Right forelimb (tissue), 1 donor: ENCODE measurements at places on chromosomes 13 and 19.

DNA sequence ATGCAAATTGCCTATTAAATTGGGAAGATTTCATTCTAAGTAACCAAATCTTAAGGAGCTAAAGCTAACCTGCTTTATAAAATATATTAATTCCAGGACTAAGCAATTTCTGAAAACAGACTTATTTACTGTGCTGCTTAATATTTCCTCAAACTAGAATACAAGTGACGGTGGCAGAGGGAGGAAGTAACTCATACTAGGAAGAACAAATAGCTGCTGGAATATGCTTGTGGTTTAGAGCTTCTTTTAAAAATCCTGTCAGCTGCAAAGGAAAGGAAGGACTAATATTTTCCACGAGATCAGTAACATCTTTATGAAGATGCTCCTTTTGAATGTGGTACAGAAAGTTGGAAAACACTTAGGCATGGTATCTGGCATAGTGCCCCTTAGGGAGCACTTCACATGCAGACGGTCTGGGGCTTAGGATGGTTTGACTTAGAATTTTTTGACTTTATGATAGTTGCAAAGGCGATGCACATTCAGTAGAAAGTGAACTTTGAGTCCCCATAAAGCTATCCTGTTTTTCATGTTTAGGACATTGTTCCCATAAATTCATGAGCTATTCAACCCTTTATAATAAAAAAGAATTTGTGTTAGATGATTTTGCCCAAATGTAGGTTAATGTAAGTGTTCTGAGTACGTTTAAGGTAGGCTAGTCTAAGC, 3.4 kb upstream of the HNRNPA1L2 start:
- no peak for DNase-seq

GRCh38 chr13:25046985-25047511, 48.9 kb upstream of the PABPC3 start:
- peak; percentile 47 for DNase-seq

DNA sequence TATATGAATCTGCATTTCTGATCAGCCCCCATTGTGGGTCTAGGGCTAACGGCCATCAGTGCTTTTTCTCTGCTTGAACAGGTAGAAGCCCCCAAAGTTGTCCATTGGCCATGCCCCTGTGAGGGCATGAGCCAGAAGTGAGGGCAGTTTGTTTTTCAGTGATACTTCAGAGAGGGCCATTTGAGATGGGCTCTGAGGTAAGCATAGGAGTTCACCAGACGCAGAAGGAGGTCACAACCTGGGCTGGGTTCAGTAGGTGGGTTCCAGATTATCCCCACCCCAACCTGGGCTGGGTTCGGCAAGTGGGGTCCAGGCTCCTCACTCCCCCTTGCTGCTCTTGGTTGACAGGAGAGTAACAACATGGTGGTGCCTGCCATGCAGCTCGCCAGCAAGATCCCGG, 33.4 kb downstream of the MAU2 start:
- no peak for DNase-seq

- DNase-seq: no peak
These were observed 9.5 kb upstream of the AMER2 start for GRCh38 chr13:25181597-25181996.

- no peak for DNase-seq
These were observed 21.9 kb upstream of the UBE2L5 start for GRCh38 chr13:30400376-30400775.

DNA sequence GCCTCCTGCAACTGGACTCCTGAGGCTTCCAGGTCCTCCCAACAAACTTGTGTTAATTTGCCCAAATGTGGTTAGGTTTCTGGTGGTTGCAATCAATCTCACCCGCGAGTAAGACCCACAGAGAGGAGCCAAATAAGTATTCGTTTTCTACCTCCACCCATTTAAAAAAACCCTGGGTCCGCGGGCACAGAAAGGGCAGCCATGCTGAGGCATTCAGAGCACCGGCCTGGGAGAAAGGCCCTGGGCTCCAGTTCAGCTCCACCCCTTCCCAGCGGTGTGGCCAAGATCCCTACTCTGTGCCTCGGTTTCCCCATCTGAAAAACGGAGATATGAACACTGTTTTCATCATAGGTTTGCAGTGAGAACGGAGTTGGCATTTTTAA, 56.9 kb downstream of the PEPD start:
- no peak for DNase-seq

DNA sequence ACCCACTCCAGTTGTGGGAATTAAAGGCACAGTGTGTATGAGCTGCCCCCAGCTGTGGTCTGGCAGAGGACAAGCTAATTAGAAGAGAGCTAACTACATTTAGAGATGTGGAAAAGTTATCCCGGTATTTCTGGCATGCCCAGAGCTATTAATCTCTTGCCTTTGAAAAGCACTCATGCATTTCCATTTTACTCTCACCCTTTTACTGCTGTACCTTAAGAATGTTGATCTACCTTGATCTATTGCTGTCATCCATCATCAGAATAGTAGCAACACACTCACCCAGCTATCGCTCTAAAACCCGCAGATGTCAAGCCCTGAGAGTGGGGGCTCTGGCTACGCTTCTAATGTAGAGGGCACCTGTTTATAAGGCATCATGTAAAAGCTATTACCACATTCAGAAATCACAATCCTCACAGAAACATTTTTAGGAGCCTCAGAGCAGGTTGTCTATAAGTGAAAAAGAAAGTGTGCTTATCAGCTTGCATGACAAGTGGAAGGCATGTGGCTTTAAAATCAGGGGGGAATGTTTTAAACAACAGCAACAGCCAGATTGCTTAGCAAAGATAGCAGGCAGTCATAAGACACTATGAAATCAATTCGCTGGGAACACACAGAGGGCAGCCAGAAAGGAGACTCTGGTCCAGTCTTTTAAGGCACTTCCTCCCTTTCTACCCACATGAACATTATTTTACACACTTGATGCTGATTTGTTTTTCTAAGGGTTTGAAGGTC, 224.2 kb upstream of the IRS2 start:
- DNase-seq: no peak

DNA sequence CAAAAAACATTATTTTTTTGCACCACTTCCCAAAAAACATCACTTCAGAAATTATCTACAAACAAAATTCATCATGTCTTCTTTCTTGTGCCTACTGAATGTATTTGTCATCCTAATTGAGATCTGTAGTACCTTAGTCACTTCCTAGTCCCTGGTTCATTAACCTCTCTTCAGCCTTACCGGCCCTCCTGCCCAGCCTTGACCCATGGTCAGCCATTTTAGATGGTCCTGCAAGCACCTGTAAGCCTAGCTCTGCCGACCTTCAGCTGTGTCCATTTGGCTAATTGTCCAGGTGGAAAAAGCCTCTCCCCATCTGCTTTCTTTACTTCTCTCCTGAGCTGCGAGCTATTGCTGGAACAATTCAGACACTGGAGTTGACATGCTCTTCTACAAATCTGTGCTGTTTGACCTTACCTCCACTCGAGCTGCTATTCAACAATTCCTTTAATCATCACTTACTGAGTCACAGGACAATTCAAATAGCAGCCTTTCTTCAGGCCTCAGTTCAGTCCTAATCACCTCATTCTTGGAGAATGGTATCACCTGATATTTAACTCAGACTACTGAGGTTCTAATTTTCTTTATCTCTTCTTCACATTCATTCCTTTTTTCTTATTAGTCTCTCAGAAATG, 882.5 kb downstream of the PCDH9 start:
- DNase-seq: no peak

- DNase-seq: no peak
These were observed 261.6 kb downstream of the GPC5 start for GRCh38 chr13:91660076-91660415.

- DNase-seq: no peak
These were observed 4.6 kb downstream of the SAFB start for GRCh38 chr19:5627395-5627904.
